Stimulated activated CD4-positive, alpha-beta T cell treated with anti-CD3 and anti-CD28 coated beads, Interleukin-4, amount 100 ng/mL, for 1 hour (primary cell): ENCODE measurements at places on chromosomes 1 and 21.

DNA sequence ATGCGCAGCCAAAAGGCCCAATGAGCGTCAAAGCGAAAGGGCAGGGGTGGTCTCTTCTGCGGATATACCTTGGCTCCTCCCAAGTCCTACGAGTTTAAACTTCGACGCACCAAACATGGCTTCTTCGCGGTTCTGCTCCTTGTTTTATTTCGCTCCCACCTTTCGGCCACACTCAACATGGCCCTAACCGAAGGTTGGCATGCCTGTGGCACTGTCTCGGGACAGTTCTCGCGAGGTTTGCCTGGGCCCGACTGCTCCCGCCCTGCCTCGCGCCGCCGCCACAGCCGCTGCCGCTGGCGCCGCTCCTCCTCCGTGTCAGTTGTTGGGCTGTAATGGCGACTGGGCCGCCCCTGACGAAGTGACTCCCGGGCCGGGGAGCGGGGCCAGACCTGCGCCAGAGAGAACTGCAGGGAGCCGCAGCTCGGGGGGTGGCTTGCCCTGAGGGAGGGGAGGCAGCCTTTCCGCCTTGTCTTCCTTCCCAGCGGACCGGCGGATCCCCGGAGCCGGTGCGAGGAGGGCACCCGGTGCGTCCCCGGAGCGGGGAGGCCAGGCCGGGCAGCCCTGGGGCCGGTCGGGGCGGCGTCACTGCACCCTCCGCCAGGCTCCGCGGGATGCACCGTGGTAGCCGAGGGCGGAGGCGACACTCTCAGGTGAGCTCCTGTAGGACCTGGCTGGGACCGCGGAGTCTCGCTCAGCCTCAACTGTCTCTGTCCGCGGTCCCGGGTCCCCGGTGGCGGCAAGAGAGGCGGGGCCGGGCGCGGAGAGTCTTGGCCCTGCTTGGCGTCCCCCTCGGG is at the start of gene CEP350:
Gene CEP350 (plus strand): TSS at position 318 of the 794 bp plus-strand sequence. CDS start 31,372 bp downstream, outside the sequence.
- DNase-seq = peak; percentile 98

DNA sequence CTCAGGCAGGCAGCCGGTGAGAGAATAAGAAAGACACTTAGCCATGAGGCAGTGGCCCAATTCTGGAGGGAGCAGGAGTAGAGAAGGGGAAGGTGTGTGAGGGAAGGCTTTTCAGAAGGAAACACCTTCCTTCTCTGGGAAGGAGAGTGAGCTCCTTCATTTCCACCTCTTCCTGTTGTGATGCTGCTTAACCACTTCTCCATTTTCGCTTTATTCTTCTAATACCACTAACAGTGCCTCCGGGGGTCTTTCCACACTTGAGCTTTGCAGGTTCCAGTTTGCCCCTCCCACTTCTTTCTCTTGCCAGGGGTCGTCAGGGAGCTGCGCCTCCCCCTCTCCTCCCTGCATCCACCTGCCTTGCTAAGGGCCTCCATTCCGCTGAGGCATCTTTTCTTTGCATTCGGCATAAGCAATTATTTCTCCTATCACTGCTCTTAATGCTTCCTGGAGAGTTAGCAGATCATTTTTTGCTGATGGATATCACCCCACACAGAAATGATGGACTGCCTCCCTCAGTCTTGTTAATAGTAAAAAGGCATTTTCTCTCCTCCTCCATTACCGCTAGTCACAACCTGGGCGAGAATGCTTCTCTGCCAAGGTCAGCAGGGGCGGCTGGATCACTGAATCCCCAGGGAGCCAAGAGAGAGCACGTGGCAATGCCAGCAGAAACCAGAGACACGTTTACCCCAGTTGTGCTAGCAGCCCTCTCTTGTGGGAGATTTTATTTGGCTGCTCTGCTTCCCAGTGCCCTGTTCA is 74.8 kb downstream of the ELAVL4 start:
- no peak for DNase-seq

- no peak for DNase-seq
Observed at GRCh38 chr1:27626031-27626935, 8.7 kb downstream of the FGR start.

GRCh38 chr1:1434131-1434823 is 1.2 kb upstream of the VWA1 start:
- no peak for DNase-seq

GRCh38 chr1:85374160-85374559 is 90.8 kb downstream of the DDAH1 start:
- no peak for DNase-seq

GRCh38 chr1:165397944-165398343 is 41.4 kb upstream of the LMX1A start:
- DNase-seq = no peak

GRCh38 chr1:110138956-110139355 is 11.3 kb upstream of the SLC6A17 start:
- DNase-seq = no peak

GRCh38 chr1:166089804-166090203 is 77.0 kb downstream of the FAM78B start:
- DNase-seq = no peak

GRCh38 chr1:97632075-97632474 is 288.8 kb downstream of the DPYD start:
- DNase-seq = no peak

DNA sequence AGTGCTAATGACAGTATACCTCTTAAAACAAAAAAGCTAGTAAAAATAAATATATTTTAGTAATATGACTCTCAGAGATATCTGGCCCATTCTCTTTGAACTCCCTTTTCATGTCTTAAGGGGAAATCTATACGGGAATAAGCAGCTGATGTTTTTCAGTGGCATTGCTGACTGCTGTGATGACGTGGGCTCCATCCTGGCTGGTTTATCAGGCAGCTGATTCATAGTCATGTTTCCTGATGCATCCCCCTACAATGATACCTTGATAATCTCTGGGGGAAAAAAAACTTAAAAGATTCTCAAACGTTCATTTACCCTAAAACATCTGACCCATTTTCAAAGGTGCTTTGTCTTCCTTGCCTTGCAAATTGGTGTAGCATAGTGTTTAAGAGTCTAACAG is 53.8 kb downstream of the ABCA4 start:
- no peak for DNase-seq

DNA sequence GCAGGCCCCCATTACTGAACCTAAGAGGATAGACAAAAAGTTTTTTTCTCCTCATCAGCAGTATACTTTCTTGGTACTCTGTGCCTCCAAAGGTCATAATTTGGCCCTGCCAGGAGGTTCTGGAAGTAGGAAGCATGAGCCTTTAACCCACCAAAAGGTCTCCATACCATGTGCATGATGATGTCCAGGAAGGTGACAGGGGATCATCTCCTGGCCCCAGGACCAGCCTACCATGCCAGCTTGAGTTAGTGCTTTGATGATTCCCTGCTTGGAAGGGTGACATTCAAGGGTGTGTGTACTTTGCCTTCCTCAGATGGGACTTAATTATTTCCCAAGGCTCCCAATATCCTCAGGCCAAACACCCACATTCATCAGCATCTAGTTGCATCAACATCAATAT is 6.3 kb upstream of the SPRR1A start:
- no peak for DNase-seq

DNA sequence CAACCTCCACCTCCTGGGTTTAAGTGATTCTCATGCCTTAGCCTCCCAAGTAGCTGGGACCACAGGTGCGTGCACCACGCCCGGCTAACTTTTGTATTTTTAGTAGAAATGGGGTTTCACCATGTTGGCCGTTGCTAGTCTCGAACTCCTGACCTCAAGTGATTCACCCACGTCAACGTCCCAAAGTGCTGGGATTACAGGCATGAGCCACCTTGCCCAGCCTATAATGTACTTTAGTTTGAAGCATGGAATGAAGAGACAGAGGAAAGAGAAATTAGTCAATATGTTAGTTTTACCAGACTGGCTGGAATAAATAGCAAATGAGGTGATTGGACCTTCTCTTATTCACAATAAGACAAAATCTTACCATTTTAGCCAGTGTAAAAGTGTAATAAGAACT is 89.0 kb downstream of the GTF2B start:
- DNase-seq = no peak

GRCh38 chr1:109818271-109818987 is 54.7 kb upstream of the EPS8L3 start:
- DNase-seq = no peak

DNA sequence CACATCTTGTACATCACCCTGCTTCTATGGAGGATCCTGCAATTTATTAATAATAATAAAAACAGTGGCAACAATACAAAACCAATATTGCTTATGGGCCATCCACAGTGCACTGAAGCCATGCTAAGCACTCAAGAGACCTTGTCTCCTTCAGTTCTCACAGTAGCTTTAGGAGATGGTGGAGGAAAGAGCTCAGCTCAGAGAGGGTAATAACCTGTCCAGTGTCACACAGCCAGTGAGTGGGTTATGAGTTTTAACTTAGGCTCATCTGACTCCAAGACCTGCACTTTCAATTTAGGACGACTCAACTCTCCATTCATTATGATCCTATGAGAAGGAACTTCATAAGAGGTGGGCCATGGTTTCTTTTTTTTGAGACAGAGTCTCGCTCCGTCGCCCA is 347.6 kb upstream of the RUNX1 start:
- DNase-seq = no peak

DNA sequence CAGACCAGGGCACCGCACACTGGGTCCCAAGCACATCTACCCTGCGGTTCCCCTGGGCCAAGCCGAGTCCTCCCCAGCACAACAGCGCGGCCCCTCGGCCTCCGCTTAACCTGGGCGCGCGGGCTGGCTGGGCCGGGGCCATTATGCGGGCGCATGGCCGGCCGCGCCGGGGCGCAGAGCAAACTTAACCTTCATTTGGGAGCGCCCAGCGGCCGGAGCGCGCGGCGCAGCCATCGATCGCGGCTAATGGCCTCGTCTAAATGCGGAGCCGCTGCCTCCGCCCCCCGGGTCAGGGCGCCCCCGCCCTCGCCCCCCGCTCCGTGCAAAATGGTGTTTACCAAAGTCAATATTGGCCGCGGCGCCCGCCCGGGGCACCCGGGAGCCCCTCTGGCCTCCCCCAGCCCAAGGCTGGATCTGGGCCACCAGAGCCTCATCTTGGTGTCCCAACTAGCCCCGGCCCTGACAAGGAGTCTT is 272.1 kb downstream of the TRABD2B start:
- DNase-seq = no peak

GRCh38 chr21:45113543-45113942 is 39.2 kb downstream of the ADARB1 start:
- DNase-seq = no peak

- DNase-seq = no peak
Observed at GRCh38 chr21:34822942-34823341, 154.1 kb downstream of the CLIC6 start.

DNA sequence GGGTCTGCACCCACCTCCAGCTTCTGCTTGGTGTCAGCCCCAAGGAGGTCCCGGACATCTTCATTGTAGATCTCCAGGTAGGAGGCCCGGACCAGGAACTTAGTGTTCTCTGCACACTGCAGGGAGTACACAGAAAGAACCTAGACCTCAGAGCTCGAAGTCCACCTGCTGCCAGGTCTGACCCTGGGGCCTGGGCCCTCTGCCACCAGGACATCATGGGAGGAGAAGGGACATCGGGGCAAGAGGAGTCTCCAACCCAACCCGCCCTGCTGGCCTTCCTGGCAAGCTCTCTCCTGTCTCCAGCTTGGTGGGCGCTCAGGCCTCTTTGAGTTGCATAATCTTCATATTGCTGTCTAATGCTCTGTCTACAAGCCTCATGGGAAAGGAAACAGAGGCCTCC is 4.4 kb downstream of the KIF17 start:
- no peak for DNase-seq

DNA sequence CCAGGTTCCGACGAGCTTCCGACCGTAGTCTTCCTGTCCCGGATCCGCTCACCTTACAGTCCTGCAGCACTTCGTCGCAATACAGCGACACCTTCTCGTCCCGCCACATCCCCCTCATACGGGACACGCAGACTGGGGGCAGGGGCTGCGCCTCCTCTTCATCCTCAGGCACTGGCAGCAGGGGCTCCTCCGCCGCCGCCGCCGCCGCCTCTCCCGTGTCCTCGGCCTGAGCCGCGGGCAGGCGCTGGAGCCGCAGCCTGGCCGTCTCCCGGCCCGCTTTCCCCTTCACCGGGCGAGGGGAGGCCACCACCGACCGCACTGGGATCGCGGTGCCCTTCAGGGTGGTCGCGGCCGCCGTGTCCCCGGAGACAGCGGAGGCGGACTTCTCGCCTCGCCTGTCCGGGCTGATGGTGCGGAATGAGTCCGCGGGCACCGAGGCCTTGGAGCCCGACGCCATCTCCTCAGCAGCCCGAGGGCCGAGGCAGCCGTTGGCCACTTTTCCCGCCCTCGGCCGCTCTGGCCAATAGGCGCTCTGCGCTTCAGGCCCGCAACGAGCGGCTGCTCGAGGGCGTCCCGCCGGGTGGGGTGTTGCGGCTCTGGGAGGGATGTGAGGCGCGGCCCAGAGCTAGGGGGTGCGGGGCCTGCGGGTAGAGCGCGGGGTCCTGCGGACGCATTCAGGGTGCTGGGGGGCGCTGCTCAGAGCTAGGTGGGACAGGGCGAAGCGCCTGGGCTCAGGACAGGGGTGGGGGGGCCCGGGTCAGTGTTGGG is at the start of gene SHCBP1L:
Gene SHCBP1L (minus strand): TSS at position 490 of the 768 bp plus-strand sequence. CDS start 33 bp downstream, at position 457.
- DNase-seq = no peak

- no peak for DNase-seq
Observed at GRCh38 chr1:228753287-228753686, 18.0 kb downstream of the RHOU start.

DNA sequence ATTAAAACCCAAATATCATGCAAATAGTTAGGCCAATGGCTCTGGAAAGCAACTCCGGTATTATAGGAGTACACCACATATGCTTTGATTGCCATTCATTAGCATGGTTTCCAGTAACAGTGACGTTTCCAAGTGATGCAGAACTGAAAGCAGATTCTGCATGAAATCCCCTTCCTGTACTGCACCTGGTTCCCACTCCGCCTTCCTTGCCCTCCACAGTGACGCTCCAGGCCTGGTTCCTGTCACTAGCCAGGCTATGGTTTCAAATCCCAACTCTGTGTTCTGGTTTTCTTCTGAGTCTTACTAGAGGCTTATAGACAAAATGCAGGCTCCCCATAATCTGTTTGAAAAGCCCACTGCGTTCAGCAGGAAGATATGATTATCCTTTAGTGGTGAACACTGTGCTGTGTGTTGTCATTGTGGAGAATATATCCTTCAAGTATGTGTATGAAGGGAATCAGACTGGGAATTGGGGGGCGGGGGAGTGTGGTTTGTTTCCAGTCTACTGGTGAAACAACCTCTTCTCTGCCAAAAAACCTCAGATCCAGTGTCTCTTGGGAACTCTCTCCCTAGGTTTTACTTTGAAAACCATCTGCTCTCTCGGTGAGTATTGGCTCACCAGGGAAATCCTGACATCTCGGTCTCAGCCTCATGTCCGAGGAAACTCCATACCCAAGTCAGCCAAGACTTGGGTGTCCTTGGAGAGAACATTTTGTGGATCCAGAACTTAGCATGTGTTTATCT is 78.7 kb downstream of the TYW3 start:
- no peak for DNase-seq

- DNase-seq = no peak
Observed at GRCh38 chr1:46298387-46298786, 5.0 kb downstream of the LRRC41 start.

- peak; percentile 72 for DNase-seq
Observed at GRCh38 chr1:89821322-89822108, 683 bp downstream of the LRRC8D start.

DNA sequence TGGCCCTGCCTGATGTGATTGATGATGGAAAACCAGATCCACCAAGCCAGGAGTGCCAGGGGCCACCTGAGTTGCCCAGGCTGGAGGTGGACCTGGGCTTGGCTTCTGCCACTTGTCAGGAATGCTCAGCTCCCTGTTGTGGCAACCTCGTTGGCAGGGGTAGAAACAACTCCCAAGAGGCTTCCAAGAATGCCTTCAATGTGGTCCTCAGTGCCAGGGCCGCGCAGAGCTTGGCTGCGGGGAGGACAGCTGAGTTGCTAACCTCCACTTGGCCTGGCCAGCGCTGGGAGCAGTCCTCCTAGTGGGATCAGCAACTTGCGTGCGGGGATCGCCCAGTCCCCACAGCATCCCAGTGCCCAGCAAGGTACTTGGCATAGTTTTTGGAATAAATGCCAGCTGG is 9.0 kb downstream of the MYOM3 start:
- DNase-seq = no peak
